ENCODE measurements at places on chromosomes 2 and 18.

GRCh38 chr2:229410264-229410663 is 139.2 kb upstream of the PID1 start:
- no peaks in the 10 kb centered on the region for H3K36me3 ChIP-seq
- peak overlapping the region; percentile 11 for H3K27ac ChIP-seq
- H3K4me3 ChIP-seq: no peak overlapping the region
- H3K4me1 ChIP-seq: no peaks in the 10 kb centered on the region
- H3K27me3 ChIP-seq: no peaks in the 10 kb centered on the region

- no peaks in the 10 kb centered on the region for H3K4me1 ChIP-seq
- no peaks in the 10 kb centered on the region for H3K27me3 ChIP-seq
- H3K27ac ChIP-seq: no peak overlapping the region
- no peak overlapping the region for H3K4me3 ChIP-seq
These were observed 98.2 kb upstream of the PMAIP1 start for GRCh38 chr18:59801576-59801975.

DNA sequence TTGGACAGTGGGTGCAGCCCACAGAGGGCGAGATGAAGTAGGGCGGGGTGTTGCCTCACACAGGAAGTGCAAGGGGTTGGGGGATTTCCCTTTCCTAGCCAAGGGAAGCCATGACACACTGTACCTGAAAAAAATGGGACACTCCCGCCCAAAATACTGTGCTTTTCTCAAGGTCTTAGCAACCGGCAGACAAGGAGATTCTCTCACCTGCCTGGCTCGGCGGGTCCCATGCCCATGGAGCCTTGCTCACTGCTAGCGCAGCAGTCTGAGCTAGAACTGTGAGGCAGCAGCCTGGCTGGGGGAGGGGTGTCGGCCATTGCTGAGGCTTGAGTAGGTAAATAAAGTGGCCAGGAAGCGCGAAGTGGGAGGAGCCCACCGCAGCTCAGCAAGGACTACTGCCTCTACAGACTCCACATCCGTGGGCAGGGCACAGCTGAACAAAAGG is 244.7 kb downstream of the NBAS start:
- no peak overlapping the region for H3K27ac ChIP-seq
- no peaks in the 10 kb centered on the region for H3K36me3 ChIP-seq
- no peaks in the 10 kb centered on the region for H3K4me1 ChIP-seq
- no peak overlapping the region for H3K4me3 ChIP-seq

GRCh38 chr18:62109676-62110075 is 77.2 kb downstream of the PIGN start:
- H3K27ac ChIP-seq: no peak overlapping the region
- no peaks in the 10 kb centered on the region for H3K36me3 ChIP-seq
- H3K4me1 ChIP-seq: no peaks in the 10 kb centered on the region
- no peaks in the 10 kb centered on the region for H3K27me3 ChIP-seq
- no peak for DNase-seq

DNA sequence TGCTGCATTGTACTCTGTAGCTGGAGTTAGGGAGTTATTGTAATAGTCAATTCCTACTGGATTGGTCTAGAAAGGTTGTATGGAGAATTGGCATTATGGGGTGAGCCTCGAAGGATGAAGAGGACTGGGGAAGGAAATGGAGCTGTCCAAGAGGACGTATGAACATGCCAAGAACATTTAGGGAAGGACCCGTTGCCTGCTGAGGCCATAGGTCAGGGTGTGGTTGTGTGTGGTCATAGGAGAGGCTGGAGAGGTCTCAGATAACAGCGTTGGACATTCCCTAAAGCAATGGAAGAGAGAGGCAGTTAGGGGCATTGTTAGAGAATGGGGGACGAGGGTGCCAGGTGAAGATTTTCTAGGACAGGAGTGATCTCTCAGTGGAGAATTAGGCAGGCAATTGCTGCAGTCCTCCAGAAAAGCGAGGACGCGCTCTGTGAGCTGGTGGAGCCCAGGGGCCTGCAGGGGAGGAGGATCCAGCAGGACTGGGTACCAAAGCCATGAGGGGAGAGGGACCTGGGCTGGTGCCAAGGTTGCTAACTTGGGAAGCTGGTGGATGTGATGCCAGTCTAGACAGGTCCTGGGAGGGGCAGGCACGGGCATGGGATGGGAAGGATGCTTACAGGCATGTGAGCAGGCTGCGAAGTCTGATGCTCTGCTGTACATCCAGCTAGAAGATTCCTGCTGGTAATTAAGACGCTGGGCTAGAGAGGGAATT is 9.4 kb upstream of the PSD4 start:
- H3K36me3 ChIP-seq: no peaks in the 10 kb centered on the region
- no peaks in the 10 kb centered on the region for H3K27me3 ChIP-seq
- H3K4me3 ChIP-seq: no peak overlapping the region
- no peaks in the 10 kb centered on the region for H3K4me1 ChIP-seq
- no peak overlapping the region for H3K27ac ChIP-seq
- no peak for DNase-seq

DNA sequence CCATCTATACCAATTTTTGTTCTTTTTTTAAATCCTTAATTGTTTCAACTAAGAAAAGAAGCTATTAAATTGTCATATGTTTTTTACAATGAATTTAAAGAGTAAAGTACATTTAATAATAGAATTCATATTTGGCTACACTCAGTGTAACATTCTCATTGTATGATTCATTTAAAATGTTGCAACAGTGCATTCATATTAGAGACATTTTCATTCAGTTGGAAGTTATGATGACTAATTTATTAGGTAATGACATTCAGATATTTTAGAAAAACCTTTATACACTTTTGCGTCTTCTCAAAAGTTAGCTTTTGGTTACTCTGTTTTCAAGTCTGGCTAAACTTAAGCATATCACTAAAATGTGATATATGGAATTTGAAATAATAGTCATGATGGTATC is 887.5 kb upstream of the NRXN1 start:
- H3K27me3 ChIP-seq: no peaks in the 10 kb centered on the region
- H3K4me3 ChIP-seq: no peak overlapping the region
- H3K27ac ChIP-seq: no peak overlapping the region
- no peak for DNase-seq

- H3K4me1 ChIP-seq: no peaks in the 10 kb centered on the region
- no peak for DNase-seq
- no peak overlapping the region for H3K4me3 ChIP-seq
- H3K36me3 ChIP-seq: no peaks in the 10 kb centered on the region
- no peaks in the 10 kb centered on the region for H3K27me3 ChIP-seq
These were observed 49.4 kb downstream of the LONRF2 start for GRCh38 chr2:100272841-100273329.

GRCh38 chr2:238069021-238069709 is 8.4 kb downstream of the SCLY start:
- no peak for DNase-seq
- H3K4me3 ChIP-seq: no peak overlapping the region
- H3K27me3 ChIP-seq: no peaks in the 10 kb centered on the region
- H3K4me1 ChIP-seq: no peaks in the 10 kb centered on the region
- peaks cover 97% of the 10 kb centered on the region for H3K36me3 ChIP-seq

GRCh38 chr18:54269893-54270844 is 852 bp downstream of the POLI start:
- peak overlapping the region; percentile 68 for H3K4me3 ChIP-seq
- no peaks in the 10 kb centered on the region for H3K27me3 ChIP-seq
- no peaks in the 10 kb centered on the region for H3K36me3 ChIP-seq
- H3K4me1 ChIP-seq: no peaks in the 10 kb centered on the region
- DNase-seq: peak; percentile 18
- peak overlapping the region; percentile 85 for H3K27ac ChIP-seq

GRCh38 chr2:201513271-201513670 is 61.7 kb downstream of the STRADB start:
- DNase-seq: no peak
- H3K4me1 ChIP-seq: no peaks in the 10 kb centered on the region
- no peak overlapping the region for H3K27ac ChIP-seq
- no peaks in the 10 kb centered on the region for H3K27me3 ChIP-seq

- H3K36me3 ChIP-seq: no peaks in the 10 kb centered on the region
- H3K4me1 ChIP-seq: peaks cover 10% of the 10 kb centered on the region
- H3K4me3 ChIP-seq: no peak overlapping the region
- DNase-seq: no peak
These were observed 71.0 kb upstream of the PPP1CB start for GRCh38 chr2:28680657-28681056.

Data from tibial nerve (tissue), 4 donors.